ENCODE measurements at places on chromosomes 2 and 18.

DNA sequence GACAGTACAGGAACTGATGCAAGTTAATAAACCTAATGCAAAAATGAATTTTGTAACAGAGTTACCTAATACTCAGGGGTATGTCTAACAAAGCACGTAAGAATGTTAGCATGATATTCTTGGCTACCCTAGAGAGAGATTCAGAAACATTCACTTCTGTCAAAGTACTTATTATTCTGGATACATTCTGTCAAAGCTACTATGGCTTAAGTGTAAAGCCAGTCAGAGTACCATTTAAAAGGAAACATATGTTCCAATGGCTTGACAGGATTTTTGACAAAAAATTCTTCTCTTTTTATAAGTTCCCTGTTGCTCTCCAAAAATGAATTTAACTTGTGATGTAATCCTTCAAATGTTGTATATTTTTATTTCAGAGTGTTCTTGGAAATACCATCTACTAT, 85.5 kb downstream of the PIGN start:
- DNase-seq, result no peak

- DNase-seq, result peak; percentile 7
These were observed 300.0 kb upstream of the SMIM21 start for GRCh38 chr18:75727456-75727855.

- no peak for DNase-seq
These were observed 13.8 kb upstream of the ALLC start for GRCh38 chr2:3644246-3644525.

DNA sequence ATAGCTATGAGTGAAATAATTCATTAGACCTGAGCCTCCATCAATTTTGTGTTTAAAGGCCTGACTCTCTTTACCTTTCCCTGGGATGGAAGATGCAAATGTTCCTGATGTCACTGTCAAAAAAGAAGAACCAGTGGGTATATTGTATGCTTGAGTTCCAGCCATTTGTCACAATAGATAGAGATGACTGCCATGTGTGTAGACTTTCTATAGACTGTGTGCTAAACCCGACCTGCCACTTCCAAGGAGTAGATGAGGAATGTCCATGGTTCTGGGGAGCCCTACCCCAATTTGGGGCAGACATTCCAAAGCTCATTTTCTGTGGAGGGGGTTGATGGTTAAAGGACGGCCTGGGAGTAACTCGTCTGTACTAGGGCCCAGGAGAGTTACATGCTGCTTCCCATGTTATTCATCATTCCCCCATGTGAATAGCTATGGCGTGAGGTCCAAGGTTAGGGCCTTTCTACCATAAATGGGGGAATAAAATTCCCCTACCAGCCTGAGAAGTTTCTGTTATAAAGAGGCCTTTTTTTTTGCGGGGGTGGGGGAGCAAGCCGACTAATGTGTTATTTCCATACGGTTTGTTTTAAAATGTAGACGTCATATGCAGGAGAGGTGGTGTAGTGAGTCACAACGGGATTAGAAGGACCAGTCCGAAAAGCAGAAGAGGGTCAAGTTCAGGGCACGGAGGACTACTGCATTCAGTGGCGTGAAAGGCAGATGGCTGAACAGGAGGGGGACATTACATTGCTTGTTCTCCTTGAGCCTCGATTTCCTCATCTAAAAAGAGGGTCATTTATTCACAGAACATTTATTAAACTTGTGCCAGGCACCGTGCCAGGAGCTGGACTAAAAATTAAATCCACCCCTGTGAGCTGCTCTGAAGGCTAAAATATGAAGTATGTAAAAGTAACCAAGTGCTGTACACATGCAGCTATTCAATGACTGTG, 24.0 kb downstream of the IL1B start:
- no peak for DNase-seq

- DNase-seq, result no peak
These were observed 8.2 kb downstream of the CAPN10 start for GRCh38 chr2:240594511-240595380.

DNA sequence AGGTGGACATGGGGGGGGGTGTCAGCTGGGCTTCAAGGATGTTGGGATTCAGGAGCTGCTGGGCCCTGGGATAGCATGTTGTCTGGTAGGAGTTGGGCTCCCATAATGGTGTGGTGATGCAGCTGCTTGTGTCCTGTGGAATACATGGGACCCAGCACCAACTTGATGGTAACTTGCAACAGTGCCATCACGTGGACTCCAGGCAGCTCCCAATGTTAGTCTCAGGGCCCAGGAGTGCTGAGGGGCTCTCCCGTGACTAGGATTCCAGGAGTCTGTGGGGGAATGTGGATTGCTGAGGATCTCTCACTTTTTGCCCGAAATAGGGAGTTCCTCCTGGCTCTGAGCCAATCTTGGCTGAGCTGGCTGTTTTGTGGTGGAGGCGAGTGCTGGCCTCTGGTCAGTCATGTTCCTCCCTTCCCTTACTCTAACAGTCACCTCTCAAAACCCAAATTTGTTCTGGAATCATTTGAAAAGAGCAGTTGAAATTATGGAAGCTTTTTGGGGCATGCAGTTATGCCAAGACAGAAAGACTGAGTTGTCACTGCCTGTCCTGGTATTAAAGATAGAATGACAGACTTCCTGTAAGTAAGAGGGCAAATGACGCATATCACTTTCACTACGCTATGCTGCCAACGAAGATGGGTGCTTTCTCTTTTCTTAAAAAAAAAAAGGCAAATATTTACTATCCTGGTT, 607.1 kb downstream of the ADCYAP1 start:
- DNase-seq, result no peak

- DNase-seq, result no peak
These were observed 75.2 kb downstream of the INPP4A start for GRCh38 chr2:98519851-98520250.

DNA sequence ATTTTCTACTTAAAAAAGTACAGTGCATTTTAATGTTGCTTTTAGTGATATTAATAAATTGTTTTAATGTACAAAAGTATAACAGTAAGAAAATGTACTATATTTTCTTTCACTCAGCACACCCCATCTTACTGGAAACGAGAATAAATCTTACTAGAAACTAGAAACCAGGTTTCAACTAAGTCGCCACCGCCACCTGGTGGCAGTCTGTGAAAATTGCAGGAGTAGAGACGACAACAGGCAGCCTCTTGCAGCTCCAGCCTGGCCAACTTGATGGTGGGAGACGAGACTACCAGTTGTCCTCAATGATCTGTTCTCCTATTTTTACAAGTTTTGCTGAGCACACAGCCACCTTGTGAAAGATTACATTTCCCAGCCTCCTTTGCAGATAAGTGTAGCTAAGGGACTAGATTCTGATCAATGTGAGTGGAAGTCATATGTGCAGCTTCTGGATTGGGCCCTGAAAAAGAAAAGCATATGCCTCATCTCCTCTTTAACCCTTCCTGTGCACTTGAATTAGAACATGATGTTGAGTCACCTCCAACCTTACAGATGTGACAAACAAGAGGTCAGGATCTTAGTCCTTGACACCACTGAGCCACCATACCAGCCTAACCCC, 8.7 kb downstream of the OTOF start:
- DNase-seq, result peak; percentile 74

DNA sequence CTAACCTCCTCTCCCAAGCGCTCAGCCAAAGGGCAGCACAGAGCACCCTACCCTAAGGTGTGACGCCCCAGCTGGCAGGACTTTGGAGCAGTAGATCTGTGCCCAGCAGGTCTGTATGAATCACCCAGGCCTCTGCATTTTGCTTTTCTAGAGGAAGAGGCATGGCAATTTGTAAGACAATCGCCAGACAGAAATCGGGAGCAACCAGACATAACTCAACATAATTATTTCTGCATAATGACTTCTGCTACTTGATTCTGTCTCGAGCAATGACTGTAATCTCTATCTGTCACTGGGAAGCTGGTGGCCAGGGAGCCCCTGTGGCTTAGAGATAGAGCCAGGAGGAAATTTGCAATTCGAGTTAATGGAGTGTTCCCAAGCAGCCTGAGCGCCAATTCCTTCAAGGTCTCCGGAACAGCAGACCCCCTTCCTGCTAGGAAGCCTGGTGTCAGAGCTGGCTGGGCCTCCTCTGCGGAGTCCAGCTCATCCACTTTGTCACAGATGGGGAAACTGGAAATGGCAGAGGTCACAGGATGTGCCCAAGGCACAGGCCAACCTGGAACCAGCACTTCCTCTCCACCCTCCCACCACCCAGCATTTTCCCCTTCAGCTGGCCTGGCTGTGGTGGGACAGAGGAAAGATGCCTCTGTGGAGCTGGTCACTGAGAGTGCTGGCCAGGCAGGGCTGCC, 55.0 kb downstream of the ODC1 start:
- DNase-seq, result no peak

- DNase-seq, result no peak
These were observed 10.3 kb downstream of the EDAR start for GRCh38 chr2:108978709-108979111.

DNA sequence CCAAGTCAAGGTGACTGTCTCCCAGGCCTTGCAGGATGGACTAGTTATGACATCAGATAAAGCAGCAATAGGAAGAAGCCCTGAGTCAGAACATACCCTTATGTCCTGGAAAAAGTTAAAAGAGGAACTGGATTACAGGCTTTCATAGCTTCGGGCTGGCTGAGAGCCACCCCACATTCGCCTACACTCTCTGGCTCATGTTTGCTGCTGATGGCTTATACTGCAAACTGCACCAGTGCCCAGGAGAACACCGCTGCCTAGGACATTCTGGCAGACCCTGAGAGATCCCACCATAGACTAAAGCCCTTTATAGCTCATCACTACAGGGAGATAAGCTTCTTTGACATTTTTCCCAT, 20.3 kb downstream of the SLC8A1 start:
- no peak for DNase-seq

DNA sequence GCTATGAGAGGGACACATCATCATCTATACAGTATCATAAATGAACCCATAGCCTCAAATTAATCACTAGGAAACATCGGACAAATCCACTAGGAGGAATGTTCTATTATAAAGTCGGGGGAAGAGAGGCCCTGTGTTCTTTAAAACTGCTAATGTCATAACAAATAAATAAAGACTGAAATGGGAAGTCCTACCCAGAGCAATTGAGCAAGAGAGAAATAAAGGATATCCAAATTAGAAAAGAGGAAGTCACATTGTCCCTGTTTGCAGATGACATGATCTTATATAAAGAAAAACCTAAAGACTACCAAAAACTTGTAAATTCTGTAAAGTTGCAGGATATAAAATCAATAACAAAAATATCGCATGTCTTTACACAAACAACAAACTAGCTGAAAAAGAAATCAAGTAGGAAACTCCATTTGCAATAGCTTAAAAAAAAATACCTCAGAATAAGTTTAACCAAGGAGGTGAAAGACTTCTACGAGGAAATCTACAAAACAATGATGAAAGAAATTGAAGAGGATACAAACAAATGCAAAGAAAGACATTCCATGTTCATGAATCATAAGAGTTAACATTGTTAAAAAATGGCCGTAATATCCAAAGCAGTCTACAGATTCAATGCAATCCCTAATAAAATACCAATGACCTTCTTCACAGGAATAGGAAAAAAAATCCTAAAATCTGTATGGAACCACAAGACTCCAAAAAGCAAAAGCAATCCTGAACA, 30.6 kb downstream of the RTN4 start:
- DNase-seq, result no peak

- DNase-seq, result no peak
These were observed 56.8 kb downstream of the ADD2 start for GRCh38 chr2:70711191-70711590.

DNA sequence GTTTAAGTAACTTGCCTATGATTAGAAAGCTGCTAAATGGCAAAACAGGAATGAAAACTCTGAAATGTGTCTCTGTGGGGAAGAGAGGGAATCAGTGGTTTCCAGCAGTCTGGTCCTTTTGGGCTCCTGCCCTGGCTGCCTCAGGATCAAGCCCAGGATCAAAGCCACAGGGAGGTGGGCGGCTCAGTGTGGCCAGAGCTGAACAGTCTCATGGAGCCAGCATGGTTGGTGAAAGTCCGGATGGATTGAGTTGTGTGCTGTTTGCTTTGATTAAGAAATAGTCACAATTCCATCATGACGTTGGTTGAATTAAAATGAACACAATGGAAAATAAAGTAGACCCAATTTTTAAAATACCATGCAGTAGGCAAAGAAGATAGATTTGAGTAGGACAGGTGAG, 344.2 kb downstream of the LPIN1 start:
- DNase-seq, result no peak

- no peak for DNase-seq
These were observed 61.8 kb upstream of the RPL31 start for GRCh38 chr2:100940240-100940639.

GRCh38 chr2:54318821-54319220, 62.8 kb upstream of the TSPYL6 start:
- no peak for DNase-seq

- DNase-seq, result no peak
These were observed 13.4 kb upstream of the MAP3K2 start for GRCh38 chr2:127400897-127401756.

GRCh38 chr2:134453973-134454372, 200.1 kb downstream of the MGAT5 start:
- DNase-seq, result no peak

- DNase-seq, result no peak
These were observed 17.9 kb downstream of the KCNG2 start for GRCh38 chr18:79815657-79816056.

Data from stimulated activated CD4-positive, alpha-beta T cell treated with anti-CD3 and anti-CD28 coated beads, Interleukin-15, amount 100 ng/mL, for 48 hours (primary cell).